Renal pelvis (tissue), 12 donors: ENCODE measurements at places on chromosomes 1 and 21. TPM values are rescaled to one million over a fixed set of nuclear protein-coding genes. Genes with fewer than 3 reads are reported as not detected.
A peak's percentile ranks its signal among the peaks of the same experiment; 100 is the strongest.

DNA sequence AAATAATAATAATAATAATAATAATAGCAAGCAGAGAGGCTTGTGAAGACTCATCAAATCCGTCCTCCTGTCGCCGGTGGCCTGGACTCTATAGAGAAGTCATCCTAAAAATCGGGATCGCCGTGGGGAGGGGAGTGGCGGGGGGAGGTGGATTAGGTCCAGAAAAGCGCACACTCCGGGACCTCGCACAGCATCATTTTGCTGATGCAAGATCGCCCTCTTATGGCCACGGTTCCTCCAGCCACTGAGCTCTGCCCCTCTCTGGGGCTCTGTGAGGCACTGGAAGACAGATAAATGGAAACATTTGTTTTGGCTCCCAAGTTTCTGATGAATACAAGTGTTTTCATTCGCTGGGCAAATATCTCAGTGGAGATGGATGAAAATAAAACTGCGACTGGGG is 612.0 kb downstream of the MATN1 start:
- no peak for DNase-seq

GRCh38 chr21:36879827-36880226 is 86.6 kb downstream of the HLCS start:
- DNase-seq, result no peak

GRCh38 chr1:207651583-207651982 is 6.7 kb downstream of the CR1L start:
- DNase-seq, result no peak

- DNase-seq, result peak; percentile 71
These were observed 97.4 kb upstream of the KCNJ15 start for GRCh38 chr21:38159355-38159754.

DNA sequence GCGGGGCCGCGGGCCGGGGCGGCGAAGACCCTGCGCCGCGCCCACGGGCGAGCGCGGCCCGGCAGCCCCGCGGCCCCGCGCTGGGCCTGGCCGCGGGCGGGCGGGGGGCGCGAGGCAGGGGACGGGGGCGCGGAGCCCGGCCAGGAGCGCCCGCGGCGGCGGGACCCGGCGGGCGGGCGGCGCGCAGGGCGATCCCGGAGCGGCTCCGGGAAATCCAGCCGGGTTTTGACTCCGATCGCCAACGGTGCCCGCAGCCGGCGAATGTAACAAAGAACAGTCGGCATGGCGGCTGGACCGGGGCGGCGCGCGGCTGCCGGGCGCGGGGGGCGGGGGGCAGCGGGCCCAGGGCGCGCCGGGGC is 334 bp downstream of the PRDM15 start:
- DNase-seq, result peak; percentile 84

DNA sequence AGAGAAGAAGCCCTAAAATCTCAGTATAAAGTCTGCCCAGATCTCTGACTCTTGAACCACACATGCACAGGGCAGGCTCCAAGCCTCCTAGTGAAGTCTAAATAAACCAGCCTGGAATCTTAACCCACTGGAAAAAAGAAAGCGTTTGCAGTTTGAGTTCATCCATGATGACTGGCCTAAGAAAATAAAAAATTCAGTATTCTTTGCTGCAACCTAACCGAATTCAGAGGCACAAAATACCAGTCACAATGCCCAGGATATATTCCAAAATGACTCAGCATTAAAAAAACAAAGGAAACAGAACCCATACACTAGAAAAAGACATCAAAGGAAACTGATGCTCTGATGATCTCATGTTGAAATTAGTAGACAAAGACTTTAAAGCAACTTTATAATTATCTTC is 269.2 kb downstream of the SDCCAG8 start:
- DNase-seq, result no peak

MMEL1 gene
- polyA plus RNA-seq, result 3.2 TPM
